ENCODE measurements at places on chromosomes 6 and 20. TPM values are rescaled to one million over a fixed set of nuclear protein-coding genes. Genes with fewer than 3 reads are reported as not detected.

The CD109 gene
- total RNA-seq, result 42.1 TPM

GRCh38 chr6:4466261-4466660, 309.9 kb upstream of the CDYL start:
- no peak for DNase-seq

DNA sequence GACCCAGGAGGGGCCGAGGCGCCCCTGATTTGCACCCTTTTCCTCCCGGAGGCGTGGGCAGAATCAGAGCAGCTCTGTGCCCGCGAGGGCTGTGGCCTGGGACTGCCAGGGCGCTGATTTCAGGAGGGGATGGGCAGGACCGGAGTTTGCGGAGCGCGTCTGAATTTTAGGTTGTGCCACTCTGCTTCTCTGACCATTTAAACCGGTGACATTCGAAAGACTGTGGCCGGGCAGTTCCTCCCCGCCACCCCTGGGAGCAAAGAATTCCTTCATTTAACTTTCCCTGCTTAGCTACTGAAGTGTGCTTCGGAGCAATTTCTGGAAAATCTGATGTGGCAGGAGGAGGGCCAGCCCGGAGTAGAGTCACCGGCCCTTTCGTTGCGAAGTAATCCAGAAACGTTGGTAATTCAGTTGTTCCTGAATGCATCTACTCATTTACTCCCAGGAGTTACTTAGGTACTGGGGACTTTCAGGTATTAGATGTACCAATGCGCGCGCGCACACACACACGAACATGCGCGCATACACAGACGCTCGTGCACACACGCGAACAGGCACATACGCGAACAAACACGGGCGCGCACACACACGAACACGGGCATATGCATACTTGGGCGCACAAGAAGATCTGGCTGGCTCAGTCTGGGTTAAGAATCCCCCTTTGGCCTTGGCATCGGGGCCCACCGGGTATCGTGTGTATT, 568 bp downstream of the CCDC170 start:
- DNase-seq, result no peak

The SOX18 gene
- total RNA-seq, result 3.3 TPM

DNA sequence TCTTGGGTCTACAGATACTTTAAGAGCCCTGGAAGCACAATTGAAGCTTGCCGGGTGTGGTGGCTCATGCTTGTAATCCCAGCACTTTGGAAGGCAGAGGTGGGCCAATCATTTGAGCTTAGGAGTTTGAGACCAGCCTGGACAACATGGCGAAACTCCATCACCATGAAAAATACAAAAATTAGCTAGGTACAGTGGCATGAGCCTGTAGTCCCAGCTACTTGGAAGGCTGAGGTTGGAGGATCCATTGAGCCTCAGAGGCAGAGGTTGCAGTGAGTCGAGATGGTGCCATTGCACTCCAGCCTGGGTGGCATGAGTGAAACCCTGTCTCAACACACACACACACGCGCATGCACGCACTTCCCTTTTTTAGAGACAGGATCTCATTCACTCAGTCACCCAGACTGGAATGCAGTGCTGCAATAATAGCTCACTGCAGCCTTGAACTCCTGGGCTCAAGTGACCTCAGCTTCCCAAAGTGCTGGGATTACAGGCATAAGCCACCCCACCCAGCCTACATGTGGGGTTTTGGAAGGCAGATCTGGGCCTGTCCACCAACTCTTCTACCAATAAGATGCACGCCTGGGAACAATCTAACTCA, 182.5 kb upstream of the JARID2 start:
- DNase-seq, result no peak

GRCh38 chr6:56816370-56816769, 138.5 kb upstream of the BEND6 start:
- DNase-seq, result no peak

GRCh38 chr6:89139509-89140346, 6.1 kb upstream of the PM20D2 start:
- DNase-seq, result no peak

GRCh38 chr6:10014557-10014956, 400.3 kb downstream of the TFAP2A start:
- no peak for DNase-seq

GRCh38 chr20:13817342-13817741, 32.5 kb downstream of the NDUFAF5 start:
- DNase-seq, result no peak
